ENCODE measurements at places on chromosomes 2 and 18.
A peak's percentile ranks its signal among the peaks of the same experiment; 100 is the strongest.

DNA sequence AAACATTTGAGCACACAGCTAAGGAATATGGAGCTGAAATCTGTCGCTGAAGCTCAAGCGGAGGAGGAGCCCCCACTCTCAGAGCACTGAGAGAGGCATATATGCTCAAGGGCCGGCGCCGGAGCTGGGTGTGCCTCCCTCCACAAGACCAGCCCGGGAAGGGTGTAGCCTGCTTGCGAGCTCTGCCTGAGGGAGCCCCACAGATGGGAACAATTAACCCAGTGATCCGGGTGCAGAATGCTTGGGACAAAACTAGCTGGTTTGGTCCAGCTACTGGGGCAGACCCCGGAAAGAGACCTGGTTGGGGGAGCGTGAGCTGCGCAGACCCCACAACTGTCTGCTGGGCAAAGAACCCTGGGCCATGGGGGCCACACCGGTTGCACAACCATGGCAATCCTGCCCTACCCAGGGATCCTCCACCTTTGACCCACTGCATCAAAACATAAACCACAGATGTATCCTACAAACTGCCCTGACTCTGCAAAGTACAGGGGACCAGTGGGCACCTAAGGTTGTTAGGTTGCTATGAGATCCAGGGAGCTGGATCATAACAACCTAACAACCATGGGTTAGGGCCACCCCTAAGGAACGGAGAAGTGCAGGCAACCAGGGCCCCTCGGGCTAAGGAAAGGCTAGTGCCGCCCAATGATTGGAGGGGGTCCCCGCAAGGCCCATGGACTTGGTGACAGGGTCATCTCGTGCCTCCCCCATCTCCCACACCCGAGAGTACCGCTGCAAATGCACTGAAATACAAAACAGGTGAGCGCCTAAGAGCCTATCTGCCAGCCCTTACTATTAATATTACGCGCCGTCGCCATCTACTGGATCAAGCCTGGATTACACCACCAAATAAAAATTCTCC lies 53.4 kb upstream of the SCN1A start:
- peak; percentile 44 for DNase-seq

GRCh38 chr18:57908092-57908491 lies 105.0 kb upstream of the ATP8B1 start:
- DNase-seq: no peak

- no peak for DNase-seq
Observed at GRCh38 chr2:181585732-181586131, 71.2 kb downstream of the CERKL start.

GRCh38 chr2:199684832-199685231 lies 166.2 kb downstream of the FTCDNL1 start:
- DNase-seq: no peak

DNA sequence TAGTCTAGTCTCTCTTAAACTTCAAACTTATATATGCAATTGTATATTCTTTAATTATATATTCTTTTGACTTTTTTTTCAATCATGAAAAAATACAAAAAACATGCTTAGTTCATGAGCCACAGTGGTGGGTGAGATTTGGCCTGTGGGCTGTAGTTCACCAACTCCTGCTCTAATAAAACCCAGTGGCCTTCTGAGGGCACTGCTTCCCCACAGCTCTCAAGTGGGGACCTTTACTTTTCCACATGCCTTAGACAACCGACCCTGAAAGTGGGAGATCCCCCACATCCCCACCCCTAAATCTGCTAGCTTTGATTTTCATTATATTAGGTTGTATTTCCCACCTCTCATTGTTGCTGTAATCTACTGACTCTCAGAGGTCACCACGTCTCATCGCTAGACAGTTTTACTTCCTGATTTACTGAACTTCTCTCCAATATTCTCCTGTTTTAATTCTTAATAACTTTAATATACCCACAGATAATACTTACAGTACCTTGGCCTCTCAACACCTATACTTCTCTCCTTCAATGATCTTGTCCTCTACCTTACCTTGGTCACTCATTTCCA lies 57.3 kb downstream of the ROCK1 start:
- DNase-seq: no peak

GRCh38 chr18:75859533-75859932 lies 432.0 kb upstream of the SMIM21 start:
- DNase-seq: no peak

- DNase-seq: no peak
Observed at GRCh38 chr2:28544036-28544346, 48.1 kb downstream of the PLB1 start.

GRCh38 chr2:76288146-76288545 lies 577.4 kb upstream of the GCFC2 start:
- DNase-seq: no peak

DNA sequence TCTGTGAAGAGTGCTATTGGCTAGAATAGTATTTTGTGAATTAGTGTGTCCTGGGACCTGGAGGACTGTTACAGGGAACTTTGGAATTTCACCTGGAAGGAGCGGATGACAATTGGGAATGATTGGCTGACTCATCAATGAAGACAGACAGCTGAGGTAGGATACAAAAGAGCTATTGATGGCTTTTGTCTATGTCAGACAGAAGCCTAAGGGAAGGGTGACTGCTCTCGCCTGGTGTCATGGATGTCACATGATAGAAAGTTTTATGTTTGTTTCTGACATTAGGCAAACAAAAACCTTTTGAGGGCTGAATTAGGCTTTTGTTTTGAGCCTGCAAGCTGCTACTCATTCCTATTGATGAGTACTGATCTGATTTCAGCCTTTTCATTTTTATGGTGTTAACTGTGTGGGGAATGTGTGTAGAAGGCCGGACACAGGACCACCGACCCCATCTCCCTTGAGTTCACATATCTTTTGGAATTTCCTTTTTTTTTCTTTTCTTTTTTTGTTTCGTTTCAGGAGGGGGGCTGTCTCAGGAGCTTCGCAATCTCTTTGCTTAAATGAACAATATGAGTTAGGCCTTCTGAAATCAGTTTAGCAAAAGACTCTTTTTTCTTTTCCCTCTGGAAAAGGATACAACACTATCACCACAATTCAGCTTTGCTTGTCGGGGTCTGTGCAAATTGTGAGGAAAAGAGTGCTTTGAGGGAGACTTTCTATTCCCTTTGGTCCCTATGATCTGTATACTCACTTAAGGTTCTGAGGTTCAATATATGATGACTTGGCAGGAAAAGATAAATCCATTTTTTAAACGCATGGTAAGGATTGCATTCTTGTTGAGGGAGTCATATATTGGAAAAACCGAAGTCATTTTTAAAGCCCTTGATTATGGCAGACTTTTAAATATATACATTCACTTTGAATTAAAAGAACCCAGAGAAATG lies 207.9 kb upstream of the FIGN start:
- DNase-seq: no peak

DNA sequence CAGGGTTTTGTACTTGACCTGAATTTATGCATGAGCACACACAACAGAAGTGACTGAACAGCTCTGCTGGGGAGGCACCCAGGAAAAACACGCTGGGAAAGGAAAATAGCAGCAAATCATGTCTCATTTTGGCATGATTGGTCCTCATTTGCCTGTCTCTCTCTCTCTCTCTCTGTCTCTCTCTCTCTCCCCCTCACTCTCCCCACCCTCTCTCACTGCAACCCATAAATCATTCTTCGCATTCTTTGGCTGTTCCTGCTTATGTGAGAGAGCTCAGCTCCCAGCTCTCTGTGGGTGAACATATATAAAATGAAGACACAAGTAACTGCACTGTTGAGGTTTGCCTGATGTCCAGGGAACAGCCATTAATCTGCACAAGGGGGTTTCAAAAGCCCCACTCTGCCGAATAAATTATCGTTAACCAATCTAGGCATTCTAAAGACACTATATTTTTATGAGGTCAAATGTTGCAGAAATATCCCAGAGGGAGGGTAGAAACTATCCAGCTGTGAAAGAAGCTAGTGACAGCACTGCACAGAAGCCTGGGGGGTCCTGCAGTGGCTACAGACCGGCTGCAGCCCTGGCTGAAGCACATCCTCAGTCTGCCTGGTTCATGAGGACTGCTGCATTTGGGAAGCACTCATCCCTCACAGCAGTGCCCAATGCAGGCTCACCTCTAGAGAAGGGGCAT lies 260.3 kb downstream of the AFF3 start:
- DNase-seq: peak; percentile 98

DNA sequence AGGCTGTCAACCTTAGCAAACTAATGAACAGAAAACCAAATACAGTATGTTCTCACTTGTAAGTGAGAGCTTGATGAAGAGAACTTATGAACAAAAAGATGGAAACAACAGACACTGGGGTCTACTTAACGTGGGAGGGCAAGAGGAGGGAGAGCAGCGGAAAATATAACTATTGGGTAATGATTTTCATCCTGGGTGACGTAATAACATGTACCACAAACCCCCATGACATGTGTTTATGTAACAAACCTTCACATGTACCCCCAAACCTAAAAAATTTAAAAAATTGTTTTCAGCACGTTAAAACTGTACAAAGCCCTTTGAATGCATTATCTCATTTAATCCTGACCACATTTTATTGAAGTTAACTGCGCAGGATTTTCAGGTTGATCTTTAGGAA lies 64.9 kb upstream of the RBMS1 start:
- DNase-seq: no peak

GRCh38 chr18:36633961-36634412 lies 194.8 kb downstream of the TPGS2 start:
- DNase-seq: no peak

GRCh38 chr18:72375618-72376017 lies 168.5 kb downstream of the CBLN2 start:
- peak; percentile 79 for DNase-seq

GRCh38 chr2:240622531-240623235 lies 2.6 kb upstream of the GPR35 start:
- no peak for DNase-seq

DNA sequence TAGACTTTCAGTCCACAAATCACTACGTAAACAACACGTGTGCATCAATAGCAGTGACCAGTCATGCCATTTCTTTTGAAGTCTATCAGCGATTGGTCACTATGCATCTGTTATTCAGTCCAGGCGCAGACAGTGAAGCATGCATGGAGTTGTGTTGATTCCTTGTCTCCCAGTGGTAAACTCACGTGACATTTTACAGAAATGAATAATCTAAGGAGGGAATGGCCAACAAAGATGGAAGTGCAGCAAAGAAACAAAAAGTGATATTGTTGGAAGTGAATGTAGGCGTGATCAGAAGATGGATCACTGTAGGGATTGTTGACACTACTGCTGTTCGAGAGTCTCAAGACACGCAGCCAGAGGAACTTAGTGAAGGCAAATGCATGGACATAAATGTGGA lies 317.8 kb upstream of the MGAT5 start:
- no peak for DNase-seq

DNA sequence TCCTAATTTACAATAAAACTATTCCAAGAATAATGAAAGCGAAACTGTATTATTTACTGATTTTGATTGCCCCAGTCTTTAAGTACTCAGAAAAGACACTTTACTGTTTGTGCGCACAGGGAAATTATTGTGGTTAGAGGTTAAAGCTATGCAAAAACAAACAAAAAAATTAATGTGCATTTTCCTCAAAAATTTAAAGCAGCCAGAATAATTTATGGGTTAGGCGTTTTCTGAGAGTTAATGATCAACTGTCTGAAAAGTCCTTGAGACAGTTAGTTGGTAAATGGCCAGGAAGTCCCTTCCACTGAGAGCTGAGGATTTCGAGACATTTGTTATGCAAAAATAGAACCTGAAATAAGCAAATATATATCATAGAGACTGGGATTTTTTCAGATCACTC lies 143.3 kb downstream of the IRS1 start:
- no peak for DNase-seq

- peak; percentile 15 for DNase-seq
Observed at GRCh38 chr18:79797518-79798345, at the start of gene KCNG2. Gene KCNG2, plus strand, starts transcription at chr18:79797938. Its CDS starts 65,730 bp downstream, at chr18:79863668.

- DNase-seq: no peak
Observed at GRCh38 chr2:42040643-42041278, 7.1 kb upstream of the PKDCC start.

GRCh38 chr18:77470569-77471413 lies 221.1 kb downstream of the GALR1 start:
- peak; percentile 51 for DNase-seq

DNA sequence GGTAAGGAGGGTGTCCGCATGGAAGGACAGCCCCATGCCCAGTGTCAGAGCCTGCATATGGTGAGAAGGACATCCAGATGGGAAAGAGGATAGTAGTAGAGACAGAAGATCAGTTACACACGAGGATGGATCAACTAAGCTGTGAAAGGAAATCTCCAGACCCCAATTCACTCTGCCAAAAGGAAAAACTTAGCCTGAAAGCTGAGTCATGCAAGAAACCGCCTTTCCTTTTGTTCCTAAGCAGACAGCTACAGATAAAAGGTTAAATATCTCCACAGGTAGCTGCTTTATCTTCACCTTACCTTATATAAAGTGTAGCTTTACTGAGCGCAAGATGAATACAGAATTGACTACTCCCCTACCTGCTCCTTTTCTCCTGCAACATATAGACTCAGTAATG lies 67.3 kb upstream of the LGALSL start:
- DNase-seq: no peak

- no peak for DNase-seq
Observed at GRCh38 chr2:109318949-109319342, 189.9 kb downstream of the SH3RF3 start.

DNA sequence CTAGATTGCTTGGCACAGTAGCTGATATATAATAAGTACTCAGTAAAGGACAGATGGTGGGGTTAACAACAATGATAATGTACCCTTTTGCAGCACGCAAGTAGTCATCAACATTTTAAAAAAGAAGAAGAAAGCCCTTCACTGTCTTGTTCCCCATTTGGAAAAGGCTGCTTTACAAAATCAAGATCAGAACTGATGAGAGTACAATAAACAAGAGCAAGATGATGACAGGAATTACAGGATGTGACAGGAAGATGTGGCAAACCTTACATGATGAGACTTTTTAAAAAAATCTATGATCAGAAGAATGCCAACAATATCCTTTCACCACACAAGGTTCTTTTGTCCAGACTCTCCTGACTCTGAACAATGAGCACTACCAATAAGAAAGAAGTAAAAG lies 9.1 kb downstream of the TYW5 start:
- no peak for DNase-seq

GRCh38 chr2:24508878-24509277 lies 17.8 kb downstream of the NCOA1 start:
- no peak for DNase-seq

DNA sequence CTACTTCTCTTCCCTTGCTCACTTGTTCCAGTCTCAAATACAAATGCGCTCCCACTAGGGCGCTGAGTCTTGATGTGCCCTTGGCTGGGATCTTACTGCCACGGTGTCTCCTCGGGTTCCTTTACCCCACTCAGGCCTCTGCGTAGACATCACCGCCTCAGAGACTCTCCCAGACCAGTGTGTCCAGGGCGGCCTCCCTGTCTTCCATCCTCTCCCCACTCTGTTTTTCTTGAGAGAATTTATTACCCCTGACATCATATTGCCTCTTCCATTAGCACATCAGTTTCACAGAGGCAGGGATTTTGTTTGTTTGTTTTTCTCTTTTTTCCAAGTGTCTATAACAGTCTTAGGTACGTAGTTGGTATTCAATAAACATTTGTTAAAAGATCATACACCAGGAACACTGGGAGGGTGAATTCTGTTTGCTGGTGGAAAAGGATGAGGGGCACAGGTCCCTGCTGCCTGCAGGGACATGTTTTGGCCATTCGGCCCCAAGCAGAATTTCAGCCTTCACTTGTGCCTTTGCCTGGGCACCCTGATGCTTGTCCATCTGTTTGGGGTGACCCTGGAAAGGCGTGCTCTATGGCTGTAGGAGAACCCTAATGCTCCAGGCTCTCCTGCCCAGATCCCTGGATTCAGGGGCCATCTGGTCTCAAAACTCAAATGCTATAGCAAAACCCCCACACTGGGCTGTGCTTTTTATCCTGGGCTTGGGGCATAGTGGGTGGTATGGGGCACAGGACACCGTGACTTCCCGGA lies 55.0 kb downstream of the RPL37A start:
- no peak for DNase-seq

- no peak for DNase-seq
Observed at GRCh38 chr18:78168526-78168925, 811.1 kb upstream of the SALL3 start.
